ENCODE measurements at places on chromosomes 3 and 15.

DNA sequence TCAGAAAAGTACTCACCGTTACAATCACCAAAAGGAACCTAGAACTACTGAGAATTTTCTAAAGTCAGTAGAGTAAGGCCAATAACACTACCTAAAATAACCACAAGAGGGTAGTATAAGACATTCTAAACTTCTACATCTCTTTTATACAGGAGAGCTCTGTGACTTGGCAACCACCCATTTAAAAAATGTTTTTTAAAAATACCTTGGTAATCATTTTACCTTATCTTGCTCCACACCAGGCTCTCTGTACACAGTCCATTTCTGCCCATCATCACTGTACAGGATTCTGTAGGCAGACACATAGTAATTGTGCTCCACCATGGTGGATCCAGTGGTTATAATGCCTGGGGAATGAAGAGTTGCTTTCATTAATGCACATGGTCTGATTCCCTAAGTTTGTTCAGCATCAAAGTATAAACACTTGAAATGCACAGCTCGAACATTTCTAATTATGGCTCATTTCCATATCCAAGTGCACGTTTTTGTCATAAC, 54.5 kb downstream of the ST3GAL6 start:
- DNase-seq, result peak; percentile 38

DNA sequence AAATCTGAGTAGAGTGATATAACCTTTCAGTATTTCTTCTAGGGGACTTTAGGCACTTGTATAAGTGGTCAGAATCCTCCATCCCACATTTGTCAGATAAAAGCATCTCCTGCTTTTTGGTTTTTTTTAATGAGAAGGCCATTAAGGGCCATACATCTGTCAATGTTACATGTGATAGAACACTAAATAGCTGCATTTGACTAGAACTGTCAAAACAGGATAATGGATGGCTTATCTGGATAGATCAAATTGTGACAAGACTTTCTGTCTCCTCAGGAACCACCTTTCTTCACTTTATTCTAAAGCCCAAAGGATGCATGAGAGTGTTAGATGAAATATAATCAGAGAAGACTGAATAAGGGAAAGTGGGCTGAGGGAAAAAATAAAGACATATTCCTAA, 533.4 kb upstream of the TGFBR2 start:
- DNase-seq, result no peak

DNA sequence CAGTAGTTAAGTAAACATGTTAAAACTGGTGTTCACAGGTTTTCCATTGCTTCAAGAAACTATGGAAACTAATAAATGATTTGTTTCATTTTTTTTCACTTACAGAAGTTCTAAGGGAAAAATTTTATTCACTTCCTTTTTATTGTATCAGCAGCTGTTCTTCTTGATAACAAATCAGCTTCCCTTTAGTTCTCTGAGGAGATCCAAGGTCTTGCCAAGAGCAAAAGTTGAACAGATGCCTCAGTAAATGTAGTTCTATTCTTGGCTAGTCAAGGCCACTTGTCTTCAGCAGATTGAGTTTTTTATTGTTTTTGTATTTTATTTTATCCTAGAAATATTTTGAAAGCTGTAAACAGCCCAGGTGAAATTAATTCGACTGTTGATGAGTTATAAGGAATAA, 41.8 kb downstream of the KCNH8 start:
- DNase-seq, result no peak

DNA sequence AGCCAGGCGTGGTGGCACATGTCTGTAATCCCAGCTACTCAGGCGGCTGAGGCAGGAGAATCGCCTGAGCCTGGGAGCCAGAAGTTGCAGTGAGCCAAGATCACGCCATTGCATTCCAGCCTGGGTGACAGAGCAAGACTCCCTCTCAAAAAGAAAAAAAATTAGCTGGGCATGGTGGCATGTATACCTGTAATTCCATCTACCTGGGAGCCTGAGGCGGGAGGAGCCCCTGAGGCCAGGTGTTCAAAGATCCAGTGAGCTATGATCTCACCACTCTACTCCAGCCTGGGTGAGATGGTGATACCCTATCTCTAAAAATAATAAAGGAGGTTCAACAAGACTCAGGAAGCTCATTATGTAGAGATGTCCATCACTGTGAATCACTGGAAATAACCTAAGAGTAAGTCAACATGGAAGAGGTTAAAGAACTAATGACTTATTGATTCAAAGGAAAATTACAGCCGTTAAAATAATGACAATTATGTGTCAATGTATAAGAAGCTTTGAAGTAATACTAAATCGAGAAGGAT, 19.8 kb upstream of the RAB7A start:
- no peak for DNase-seq

Measured in right renal pelvis (tissue), 4 donors.